ENCODE measurements at places on chromosomes 5 and 9.

DNA sequence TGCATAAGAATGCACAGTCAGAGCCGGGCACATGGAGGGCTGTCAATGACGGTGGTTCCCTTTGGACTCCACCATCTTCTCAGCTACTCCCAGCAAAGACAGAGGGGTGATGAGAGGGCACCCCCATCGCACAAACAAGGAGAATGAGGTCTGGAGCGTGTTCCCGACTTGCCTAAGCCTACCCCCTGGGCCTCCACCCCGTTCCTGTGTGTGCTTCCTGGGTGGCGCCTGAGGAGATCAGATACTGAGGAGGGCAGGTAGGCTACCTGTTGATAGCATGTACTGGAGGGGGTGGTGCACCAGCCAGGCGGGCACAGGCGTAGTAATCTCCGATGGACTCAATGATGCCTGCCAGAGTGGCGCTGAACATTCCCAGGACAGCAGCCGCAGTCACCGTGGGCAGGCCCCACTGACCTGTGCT lies 4.1 kb downstream of the SLC23A1 start:
- DNase-seq: no peak

DNA sequence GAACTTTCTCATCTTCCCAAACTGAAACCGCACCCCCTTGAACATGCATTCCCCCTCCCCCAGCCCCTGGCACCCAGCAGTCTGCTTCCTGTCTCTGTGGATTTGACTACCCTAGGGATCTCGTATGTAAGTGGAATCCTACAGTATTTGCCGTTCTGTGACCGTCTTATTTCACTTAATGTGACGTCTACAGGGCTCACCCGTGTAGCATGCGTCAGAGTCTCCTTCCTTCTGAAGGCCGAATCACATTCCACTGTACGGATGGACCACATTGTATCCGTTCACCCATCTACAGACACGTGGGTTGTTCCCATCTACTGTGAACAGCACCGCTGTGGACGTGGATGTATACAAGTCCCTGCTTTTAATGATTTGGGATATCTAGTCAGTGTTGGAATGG lies 4.5 kb downstream of the PRRX2 start:
- DNase-seq: no peak

- DNase-seq: no peak
These were observed 95.0 kb upstream of the HAPLN1 start for GRCh38 chr5:83815661-83816060.

DNA sequence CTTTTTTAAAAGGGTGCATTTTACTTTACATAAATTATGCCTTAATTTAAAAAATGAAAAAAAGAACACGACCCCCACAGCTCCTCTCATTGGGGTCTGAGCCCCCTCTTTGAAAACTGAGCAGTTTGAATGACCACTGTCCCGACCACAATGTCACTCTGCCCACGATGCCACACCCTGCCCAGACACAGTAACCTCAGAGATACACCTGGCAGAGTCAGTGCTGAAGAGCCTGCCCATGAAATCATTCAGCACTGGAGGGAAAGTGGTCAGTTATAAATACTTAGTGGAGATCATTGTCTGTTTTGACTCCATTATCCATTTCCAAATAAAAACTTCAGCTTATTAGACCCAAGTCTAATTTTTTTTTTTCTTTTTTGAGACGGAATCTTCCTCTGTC lies 49.3 kb downstream of the DNAJC21 start:
- no peak for DNase-seq

GRCh38 chr5:139955053-139955605 lies 88.0 kb downstream of the NRG2 start:
- DNase-seq: no peak

DNA sequence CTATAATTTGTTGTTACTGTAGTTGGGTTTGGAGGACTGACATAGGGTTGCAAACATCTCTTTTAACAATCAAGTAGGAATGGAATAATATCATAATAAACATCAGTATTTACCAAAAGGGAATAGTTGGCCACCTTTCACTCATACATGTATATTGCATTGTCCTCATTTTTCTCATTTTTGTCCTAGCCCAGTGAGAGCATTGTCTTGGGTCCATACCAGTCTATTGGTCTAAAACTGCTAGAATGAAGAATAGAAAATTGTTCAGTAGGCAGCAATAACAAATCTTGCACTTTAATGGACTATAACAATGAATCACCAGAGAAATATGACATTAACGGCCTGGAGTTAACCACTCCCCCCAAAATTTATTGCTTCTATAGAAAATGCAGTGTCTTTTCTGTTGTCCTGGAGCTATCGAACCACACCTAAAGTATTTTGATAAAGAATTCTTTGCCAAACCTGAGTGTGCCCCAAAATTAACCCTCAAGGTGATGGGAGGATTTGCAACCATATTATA lies 80.9 kb upstream of the IL33 start:
- no peak for DNase-seq

- DNase-seq: no peak
These were observed 62.9 kb upstream of the ABL1 start for GRCh38 chr9:130772185-130772584.

DNA sequence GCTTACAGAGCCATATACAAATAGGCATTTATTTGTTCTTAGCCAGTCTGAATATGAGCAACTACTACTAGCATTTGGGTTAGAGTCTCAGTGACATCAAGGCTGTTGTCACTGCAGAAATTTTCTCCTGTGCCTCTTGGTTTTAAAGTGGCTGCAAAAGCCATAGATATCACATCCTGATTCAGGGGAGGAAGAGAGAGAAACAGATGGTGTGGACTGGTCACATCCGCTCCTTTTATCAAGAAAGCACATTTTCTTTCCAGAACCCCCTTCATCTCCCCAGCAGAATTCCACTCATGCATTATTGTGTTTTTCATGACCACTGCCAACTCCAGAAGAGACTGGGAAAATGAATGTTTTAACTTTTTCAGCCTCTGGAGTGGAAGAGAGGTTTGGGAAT lies 69.8 kb downstream of the PTTG1 start:
- DNase-seq: no peak

DNA sequence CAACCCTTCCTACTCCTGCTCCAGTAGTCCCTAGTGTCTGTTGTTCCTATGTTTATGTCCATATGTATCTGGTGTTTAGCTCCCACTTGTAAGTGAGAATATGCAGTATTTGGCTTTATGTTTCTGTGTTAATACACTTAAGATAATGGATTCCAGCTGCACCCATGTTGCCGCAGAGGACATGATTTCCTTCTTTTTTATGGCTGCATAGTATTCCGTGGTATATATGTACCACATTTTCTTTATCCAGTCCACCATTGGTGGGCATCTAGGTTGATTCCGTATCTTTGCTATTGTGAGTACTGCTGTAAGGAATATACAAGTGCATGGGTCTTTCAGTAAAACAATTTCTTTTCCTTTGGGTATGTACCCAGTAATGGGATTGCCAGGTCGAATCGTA lies 5.2 kb upstream of the ARRDC3 start:
- no peak for DNase-seq

DNA sequence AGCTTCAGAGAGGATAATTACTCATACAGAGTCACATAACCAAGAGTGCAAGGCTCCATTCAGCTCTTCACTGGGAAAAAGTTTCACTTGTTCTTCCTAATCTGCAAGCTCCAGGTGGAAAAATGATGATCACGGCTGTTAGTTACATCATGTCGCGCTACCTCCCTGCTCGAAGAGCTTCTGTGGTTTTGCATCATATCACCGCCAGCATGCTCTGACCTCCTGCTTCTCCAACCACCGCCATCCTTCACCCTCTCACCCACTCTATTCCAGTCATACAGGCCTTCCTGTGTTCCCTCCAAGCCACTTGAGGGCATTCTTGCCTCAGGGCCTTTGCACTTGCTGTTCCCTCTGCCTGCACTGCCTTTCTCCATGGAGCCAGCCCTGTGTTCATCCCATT lies 47.1 kb downstream of the COL27A1 start:
- no peak for DNase-seq

GRCh38 chr9:114350636-114351401 lies 21.1 kb downstream of the ORM2 start:
- no peak for DNase-seq

GRCh38 chr9:128553728-128554127 lies 1.3 kb downstream of the SPTAN1 start:
- DNase-seq: no peak

DNA sequence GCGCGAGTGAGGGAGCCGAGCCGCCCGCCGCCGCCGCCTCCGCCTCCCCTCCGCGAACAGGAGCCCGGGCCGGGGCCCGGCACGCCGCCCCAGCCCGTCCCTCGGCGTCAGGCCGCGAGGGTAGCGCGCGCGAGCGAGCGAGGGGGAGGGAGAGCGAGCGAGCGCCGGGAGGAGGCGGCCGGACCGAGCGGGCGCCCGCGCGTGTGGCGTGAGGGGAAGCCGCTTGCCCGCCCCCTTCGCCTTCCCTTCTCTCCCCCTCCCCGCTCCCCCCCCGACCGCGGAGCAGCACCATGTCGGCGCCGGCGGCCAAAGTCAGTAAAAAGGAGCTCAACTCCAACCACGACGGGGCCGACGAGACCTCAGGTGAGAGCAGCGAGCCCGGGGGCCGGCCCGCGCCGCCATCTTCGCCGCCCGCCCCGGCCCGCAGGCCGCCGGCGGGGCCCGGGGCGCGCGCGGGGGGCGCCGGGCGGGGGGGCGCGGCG lies 312 bp downstream of the SET start:
- DNase-seq: peak; percentile 25

DNA sequence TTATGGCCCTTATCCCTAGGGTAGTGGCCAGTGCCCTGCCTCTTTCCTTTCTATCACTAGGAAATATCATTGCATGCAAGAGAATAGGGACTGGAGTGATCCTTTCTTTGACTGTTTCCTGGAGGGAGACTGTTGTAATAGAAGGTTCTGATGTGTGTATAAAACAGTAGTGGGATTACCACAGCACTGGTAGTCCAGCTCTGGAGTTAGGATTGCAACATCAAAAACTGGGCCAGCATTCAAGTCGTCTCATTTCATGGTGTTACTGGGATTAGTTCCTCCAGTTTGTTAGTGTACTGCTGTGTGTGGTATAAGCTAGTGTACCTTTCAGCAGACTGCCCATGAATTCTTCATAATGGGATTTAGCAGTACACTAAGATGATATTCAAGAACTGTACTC lies 45.8 kb downstream of the KIAA1958 start:
- DNase-seq: no peak

DNA sequence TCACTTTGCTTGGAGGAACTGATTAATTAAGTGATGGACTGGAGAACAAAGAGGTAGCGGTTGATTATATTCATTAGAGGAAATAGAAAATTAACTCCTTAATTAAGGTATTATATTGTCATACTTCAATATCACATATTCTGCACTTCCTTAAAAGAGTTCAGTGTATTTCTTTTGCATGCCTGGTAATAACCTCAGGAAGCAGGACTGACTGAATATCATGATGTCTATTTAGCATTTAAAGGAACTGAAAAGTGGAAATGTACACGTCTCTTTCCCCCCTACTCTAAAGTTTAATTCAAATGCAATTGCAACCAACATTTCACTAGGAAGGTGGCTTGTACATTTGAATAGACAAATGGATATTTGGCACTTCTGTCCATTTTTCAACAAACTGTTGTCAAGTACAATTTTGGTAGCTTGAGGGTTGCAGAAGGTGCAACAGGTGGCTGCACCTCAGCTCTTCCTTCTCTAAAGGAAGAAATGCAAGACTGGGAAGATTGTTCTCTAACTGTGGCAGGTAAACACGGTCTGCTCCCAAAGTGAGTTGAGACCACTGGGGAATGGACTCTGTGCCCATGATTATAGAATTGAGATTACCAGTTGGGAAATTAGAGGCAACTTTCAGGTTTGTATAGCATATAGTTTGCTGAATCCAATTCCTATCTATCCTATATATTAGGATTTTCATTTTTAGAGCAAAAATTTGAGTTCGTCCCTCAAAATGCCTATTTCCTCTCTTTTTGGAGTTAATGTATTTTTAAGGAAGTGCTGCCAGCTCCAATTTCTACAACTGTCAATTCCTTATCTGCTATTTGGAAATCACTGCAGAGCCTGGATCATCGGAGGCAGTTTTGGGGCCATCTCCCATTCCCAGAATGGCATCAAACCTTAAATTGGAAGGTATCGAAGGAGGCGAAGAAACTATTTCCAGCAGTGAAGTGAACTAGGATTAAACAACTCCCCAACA lies 98.9 kb upstream of the TAF11L2 start:
- DNase-seq: no peak

DNA sequence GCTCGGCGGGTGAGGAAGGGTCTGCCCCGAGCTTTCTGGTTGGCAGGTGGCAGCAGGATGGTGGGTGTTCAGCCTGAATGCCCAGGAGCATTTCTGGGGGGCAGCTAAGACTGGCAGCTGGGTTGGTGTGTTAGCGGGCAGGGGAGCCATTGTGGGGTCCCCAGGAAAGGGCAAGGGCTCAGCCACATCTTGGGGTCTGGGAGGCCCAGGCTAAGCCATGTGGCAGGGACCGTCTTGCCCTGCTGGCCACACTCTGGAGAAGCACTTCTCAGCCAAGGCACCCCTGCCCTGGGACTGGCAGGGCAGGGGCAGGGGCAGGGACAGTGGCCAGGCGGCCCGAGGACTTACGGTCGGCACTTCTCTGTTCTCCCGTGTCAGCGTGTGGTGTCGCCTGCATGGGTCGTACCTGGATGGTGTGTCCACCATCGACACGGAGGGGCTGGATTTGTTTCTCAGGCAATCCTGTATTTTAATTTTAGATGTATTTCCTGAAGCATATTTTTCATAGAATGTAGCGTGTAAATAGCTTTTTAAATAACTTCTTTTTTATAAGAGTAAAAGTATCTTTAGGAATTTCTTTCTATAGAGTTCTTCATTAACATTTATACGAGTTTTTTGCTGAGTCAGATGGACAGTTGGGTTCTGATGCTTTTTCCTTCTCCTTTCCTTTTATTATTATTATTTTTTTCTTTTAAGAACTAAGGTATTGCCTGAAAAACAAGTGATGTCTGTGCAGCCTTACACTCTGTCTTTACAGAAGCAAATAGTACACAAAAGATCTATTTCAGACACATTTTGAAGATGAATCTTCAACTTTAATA lies 102.0 kb downstream of the PHF2 start:
- no peak for DNase-seq

DNA sequence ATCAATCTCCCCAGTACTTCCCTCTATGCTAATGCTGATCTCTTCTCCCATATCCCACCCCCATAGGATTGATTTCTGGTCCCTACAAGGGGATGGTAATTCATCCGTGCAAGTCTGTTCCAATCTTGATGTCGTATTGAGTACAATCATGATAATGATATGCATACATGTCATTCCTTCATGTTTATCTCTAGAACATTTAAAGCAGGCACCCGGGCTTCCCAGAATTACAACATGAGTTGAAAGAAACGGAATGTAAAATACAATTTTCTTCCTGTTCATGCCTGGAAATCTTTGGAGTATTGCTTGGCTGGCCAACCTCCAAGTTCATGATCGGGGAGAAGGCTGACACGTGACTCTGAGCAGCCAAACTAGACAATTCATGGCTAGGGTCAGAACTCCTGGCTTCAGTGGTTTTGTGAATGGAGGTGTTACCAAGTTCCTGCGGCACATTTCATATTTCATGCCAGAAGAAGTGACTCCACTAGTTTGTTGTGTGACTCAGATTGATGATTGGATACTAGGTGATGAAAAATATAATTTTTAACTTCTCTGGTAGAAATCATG lies 66.6 kb downstream of the C9orf152 start:
- no peak for DNase-seq

Data from activated CD4-positive, alpha-beta T cell treated with anti-CD3 and anti-CD28 coated beads for 24 hours (primary cell).